ENCODE measurements at places on chromosomes 3 and 15.

DNA sequence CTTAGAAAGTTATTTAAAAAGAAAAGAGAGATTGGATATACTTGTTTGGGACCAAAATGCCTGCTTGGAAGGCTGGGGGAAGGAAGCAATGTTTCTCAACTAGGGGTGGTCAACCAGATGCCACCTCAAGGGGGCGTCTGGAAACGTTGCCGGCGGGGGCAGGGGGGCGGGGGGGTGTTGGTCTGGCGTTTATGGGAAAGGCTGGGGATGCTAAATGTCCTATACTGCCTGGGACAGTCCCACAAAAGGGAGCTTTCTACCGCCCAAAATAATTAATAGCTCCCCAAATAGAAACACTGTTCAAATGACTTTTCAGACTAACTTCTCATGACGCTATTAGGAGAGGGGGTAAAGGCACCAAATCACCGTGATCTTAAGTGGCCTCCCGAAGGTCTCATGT, 2.2 kb downstream of the POLG start:
- DNase-seq = no peak

- no peak for DNase-seq
Measured at GRCh38 chr3:59771768-59772181, 722.0 kb upstream of the CFAP20DC start.

DNA sequence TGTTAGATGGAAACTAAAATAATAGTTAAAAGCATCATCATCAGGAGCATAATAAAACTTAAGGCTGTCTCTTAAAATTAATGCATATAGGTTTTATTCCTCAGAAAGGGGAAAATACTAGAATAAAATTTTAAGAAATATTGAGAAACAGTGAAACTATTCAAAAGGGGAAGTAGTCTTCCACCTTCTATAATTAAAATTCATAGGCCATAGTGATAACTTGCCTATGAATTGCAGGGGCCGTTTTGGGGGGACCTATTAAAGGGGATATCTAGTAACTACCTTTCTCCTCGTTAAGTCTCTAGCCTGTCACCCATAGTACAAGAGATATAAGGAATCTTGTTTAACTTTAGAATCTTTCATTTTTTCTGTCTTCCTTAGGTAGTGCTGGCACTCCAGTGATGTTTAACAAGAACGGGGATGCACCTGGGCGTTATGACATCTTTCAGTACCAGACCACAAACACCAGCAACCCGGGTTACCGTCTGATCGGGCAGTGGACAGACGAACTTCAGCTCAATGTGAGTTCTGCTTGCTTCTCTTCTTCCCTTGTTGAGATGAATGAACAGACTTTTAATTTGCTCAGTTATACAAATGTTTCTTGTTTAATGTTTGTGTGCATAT, 600.4 kb downstream of the GRM7 start:
- DNase-seq = no peak

DNA sequence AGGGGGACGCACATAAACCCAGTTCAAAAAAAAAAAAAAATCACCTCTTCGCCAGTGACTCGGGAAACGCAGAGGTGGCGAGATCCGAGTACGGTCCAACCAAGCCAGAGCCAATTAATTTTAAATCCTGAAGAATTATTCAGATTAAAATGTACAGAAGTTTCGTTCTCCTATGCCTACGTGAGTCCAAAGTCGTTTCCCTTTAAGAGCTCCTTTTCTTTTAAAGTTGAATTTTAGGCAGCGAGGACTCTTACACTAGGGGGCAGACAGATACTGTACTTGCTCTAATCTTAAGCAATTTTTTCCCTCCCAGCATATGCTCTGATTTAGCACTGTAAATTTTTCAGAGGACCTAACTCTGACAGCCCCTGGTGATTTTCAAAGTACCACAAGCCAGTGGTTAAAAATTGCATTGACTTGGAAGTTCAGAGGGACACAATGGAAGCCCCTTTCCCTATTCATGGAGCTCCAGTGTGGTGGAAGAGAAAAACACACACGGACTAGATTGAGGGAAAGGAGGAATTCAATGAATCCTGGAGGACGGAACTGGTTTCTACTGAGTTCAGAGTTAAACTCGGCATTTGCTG, 3.3 kb upstream of the NR2F2 start:
- no peak for DNase-seq

DNA sequence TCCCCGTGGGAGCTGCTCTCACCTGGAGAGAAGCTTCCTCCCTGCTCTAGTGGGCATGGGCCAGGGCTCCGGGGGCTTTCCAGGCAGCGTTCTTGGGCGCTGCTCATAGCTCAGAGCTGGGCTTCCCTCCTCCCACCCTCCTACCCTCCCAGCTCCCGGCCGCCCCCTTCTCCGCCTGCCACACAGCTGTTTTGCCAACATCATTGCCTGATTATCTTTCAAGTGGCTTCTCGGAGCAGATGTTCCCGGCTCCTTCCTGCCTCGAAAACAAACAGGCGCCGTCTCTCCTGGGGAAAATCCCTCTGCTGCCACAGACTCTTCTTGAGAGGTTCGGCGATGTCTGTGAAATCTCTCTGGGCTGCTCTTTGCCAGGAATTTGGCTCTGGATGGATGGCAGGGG, 195.6 kb downstream of the RPLP1 start:
- no peak for DNase-seq

- DNase-seq = no peak
Measured at GRCh38 chr3:107426223-107426622, 49.0 kb downstream of the CCDC54 start.

DNA sequence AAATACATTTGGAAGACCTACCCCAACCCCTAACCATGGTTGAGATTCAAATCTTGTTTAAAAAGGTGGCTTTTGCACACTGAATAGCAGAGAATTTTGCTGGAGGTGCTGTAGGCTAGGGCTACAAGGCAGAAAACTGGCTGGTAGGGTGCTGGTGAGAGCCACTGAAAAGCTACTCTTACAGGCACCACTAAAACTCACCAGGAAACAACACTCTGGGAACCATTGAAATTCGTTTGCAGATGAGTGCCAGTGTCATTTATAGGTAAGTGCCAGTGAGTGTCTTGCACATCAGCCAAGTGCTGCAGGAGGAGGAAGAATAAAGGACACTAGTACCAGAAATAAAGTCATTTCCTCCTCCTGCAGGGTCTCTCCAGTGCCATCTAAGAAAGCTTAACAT, 610.2 kb downstream of the ZNF385D start:
- DNase-seq = no peak

- DNase-seq = no peak
Measured at GRCh38 chr15:75721923-75722870, 9.5 kb upstream of the CSPG4 start.

GRCh38 chr15:46088486-46089445, 453.9 kb downstream of the SQOR start:
- DNase-seq = no peak

- no peak for DNase-seq
Measured at GRCh38 chr3:189344996-189345395, 173.2 kb downstream of the TPRG1 start.

- DNase-seq = no peak
Measured at GRCh38 chr15:70412794-70413193, 315.1 kb upstream of the TLE3 start.

DNA sequence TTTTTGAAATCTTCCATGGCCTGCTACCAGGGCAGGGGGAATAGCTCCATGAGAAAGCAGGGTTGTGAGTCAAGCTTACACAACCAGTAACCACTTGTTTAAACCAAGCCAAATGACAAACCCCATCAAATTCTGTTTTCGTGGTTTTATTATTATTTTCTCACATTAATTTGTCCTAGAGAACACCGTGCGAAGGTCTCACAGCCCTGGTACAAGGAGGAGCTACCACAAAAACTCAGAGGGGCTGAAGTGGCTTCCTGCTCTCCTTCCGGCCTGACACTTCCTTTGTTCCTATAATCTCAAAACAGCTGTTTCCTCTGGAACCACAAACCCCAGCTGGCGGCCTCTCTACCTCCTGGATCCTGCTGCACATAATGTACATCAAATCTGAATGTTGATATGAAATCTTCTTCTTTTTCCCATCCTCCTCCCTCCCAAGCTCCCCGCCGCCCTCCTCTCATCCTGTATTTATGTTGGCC, 375.9 kb downstream of the MCTP2 start:
- no peak for DNase-seq

- no peak for DNase-seq
Measured at GRCh38 chr15:42035435-42035761, 14.6 kb upstream of the PLA2G4E start.

GRCh38 chr3:107753494-107753893, 230.7 kb downstream of the BBX start:
- DNase-seq = no peak

GRCh38 chr3:44348993-44349392, 10.4 kb downstream of the TCAIM start:
- no peak for DNase-seq

GRCh38 chr3:14228681-14229470, 50.3 kb downstream of the LSM3 start:
- no peak for DNase-seq

GRCh38 chr3:82281205-82281604, 519.8 kb upstream of the GBE1 start:
- DNase-seq = no peak

- DNase-seq = no peak
Measured at GRCh38 chr15:76108021-76108723, 48.4 kb downstream of the TMEM266 start.

DNA sequence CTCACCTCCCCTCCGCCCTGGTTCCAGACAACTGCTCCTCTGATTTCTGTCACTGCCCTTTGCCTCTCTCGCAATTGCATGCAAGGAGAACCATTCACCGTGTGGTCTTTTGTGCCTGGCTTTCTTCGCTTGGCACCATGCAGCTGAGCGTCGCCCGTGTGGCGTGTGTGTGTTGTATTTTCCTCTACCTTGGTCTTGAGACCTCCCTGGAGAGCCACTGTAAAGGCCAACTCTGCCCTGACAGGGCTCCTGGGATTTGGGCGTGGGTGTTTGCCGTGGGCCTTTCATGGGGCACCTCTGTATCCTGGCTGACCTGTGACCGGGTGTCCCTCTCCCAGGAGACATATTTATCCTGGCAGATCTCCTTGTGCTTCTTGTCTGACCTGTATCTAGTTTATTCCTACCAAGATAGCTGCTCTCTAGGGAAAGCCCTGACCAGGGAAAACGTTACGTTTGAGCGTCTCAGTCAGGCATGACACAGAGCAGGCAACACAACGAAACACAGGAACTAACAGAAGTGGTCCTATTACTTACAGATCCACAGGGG, 2.0 kb upstream of the PIGZ start:
- no peak for DNase-seq

GRCh38 chr3:132785292-132785691, 63.1 kb upstream of the NPHP3 start:
- no peak for DNase-seq

- no peak for DNase-seq
Measured at GRCh38 chr3:117510396-117510795, 800.8 kb downstream of the TUSC7 start.

DNA sequence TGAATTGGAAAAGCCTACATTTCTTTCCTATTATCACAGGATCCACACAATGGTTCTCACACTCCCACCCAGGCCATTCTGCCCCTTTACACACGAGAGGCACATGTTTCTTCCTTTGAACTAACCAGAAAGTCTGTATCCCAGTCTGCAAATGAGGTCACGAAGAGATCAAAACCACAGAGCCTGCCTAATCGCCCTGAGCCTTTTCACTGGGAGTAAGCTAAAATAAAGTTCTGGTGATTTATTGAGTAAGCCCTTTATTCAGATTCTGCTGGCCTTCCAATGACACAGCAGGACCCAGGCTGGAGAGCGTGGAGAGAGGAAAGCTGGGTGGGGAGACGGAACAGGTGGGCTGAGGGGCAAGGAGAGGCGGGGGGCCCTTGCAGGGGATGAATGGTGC, 78.7 kb downstream of the ATP1B3 start:
- no peak for DNase-seq

GRCh38 chr3:30720586-30721313, 114.3 kb downstream of the TGFBR2 start:
- DNase-seq = no peak

GRCh38 chr3:71269906-71270305, 313.6 kb downstream of the FOXP1 start:
- no peak for DNase-seq

DNA sequence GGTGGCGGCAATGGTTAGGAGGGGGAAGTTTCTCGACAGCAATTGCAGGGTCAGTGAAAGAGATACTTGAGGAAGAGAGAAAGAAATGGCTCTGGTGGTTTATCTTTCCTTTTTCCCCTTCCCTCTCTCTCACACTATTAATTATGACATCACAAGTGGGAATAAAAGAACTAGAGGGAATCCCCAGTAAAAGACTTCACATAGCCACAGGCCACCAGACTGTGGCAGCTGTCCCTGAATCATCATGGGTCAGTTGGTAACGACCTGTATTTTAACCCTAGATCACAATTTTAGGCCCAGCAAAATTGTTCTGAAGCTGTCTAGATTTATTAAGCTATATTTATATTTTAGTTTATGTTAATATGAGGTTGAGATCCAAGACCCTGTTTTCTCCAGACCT, 40.3 kb downstream of the MBNL1 start:
- DNase-seq = no peak

GRCh38 chr3:53113293-53114010, 16.8 kb downstream of the RFT1 start:
- no peak for DNase-seq

GRCh38 chr3:180253283-180253682, 216.5 kb upstream of the PEX5L start:
- DNase-seq = no peak

DNA sequence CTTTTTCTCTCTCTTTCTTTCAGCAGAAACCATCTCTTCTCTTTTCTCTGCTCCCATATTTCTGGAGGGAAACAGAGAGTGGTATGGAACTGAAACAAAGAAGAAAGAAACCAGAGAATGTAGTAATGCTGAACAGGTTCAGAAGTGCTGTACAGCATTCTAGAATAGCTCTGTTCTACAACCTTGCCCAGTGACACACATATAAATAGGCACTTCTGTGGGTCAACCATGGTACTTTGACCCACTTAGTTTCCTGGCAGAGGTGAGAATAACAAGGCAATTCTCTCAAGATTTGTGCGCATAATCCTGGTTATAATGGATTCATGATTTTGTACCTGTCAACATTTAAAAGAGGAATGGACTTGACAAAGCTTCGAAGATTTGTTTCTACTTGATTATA, 12.3 kb downstream of the CFAP91 start:
- no peak for DNase-seq

- no peak for DNase-seq
Measured at GRCh38 chr15:70523616-70524015, 239.7 kb downstream of the UACA start.

- no peak for DNase-seq
Measured at GRCh38 chr15:70794596-70795310, 31.4 kb upstream of the UACA start.

- DNase-seq = no peak
Measured at GRCh38 chr3:56855856-56856512, 54.2 kb upstream of the ARHGEF3 start.

DNA sequence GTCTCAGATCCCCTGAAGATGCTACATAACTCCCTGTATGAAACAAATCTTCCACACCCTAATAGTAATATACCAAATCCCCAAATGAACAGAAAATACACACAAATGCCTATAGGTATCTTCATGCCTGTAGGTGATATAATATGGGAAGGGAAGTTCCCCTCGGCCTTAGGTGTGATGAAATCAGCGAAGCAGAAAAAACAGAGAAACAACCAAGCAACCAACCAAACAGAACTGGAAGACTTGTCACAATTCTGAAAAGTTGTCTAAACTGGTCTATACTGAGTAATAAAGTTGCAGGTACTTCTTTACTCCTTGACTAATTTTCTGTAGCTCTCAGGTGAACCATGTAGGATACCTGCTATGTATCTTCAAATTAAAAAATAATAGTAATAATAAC, 82.2 kb upstream of the SATB1 start:
- DNase-seq = no peak

GRCh38 chr3:110564674-110565073, 506.9 kb upstream of the NECTIN3 start:
- DNase-seq = no peak

Measured in activated effector memory CD4-positive, alpha-beta T cell treated with Interleukin-2 at 50 U/mL for 16 hours (primary cell).